ENCODE measurements at places on chromosomes 5 and 9. TPM values are rescaled to one million over a fixed set of nuclear protein-coding genes. Genes with fewer than 3 reads are reported as not detected.

CCDC180 gene
- polyA plus RNA-seq: 2.2 TPM

CDK9 gene
- 43.8 TPM for polyA plus RNA-seq

SKIC3 gene
- 33.7 TPM for polyA plus RNA-seq

MEIKIN gene
- not detected for polyA plus RNA-seq

PCDHGB1 gene
- 1.3 TPM for polyA plus RNA-seq

CER1 gene
- polyA plus RNA-seq: not detected

COL23A1 gene
- not detected for polyA plus RNA-seq

IFNK gene
- polyA plus RNA-seq: not detected

KCTD16 gene
- 0.17 TPM for polyA plus RNA-seq

TUSC1 gene
- 6.5 TPM for polyA plus RNA-seq

Data from A549 (cell line).